Endodermal cell (in vitro differentiated cells): ENCODE measurements at places on chromosomes 12 and 14.

- no peak for DNase-seq
These were observed 49.6 kb downstream of the RFLNA start for GRCh38 chr12:124344526-124344925.

GRCh38 chr14:62694075-62694474 is 351.2 kb downstream of the KCNH5 start:
- no peak for DNase-seq

GRCh38 chr12:112928978-112929377 is 9.3 kb upstream of the OAS3 start:
- DNase-seq: peak; percentile 68

- peak; percentile 42 for DNase-seq
These were observed 26.7 kb upstream of the LRTM2 start for GRCh38 chr12:1793426-1794210.

- no peak for DNase-seq
These were observed 31.8 kb upstream of the GALNT9 start for GRCh38 chr12:132360906-132361777.

DNA sequence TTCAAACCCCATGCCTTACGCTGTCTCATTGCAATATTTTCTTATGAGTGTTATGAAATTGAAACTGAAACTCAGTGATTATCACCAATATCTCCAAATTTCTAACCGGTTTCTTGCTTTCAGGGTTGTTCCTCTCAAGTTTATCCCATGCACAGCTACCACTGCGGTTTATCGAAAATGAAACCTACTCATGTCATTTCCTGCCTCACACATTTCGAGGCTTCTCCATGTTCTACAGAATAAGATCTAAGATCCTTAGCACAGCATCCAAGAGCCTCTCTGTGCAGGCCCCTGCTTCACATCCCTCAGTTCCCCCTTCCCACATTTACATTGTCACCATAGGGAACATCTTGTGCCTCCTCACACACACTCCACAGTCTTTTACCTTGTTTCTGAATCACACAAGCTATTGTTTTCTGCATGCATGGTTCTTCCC is 45.5 kb upstream of the FAR2 start:
- no peak for DNase-seq
